NCI-H748 treated with DMSO at 0.1 percent for 48 hours (cell line): ENCODE measurements at places on chromosomes 3 and 15.
A peak's percentile ranks its signal among the peaks of the same experiment; 100 is the strongest.

- no peak for DNase-seq
These were observed 34.5 kb downstream of the PTPRG start for GRCh38 chr3:61595826-61596225.

- peak; percentile 3 for DNase-seq
These were observed at the start of gene DUSP7 for GRCh38 chr3:52056521-52056967. Gene DUSP7 (minus strand): TSS chr3:52056571. CDS start chr3:52056366, 205 bp downstream.

GRCh38 chr3:127006781-127007436 is 24.0 kb downstream of the PLXNA1 start:
- no peak for DNase-seq

GRCh38 chr3:31014317-31015040 is 120.0 kb upstream of the GADL1 start:
- no peak for DNase-seq

DNA sequence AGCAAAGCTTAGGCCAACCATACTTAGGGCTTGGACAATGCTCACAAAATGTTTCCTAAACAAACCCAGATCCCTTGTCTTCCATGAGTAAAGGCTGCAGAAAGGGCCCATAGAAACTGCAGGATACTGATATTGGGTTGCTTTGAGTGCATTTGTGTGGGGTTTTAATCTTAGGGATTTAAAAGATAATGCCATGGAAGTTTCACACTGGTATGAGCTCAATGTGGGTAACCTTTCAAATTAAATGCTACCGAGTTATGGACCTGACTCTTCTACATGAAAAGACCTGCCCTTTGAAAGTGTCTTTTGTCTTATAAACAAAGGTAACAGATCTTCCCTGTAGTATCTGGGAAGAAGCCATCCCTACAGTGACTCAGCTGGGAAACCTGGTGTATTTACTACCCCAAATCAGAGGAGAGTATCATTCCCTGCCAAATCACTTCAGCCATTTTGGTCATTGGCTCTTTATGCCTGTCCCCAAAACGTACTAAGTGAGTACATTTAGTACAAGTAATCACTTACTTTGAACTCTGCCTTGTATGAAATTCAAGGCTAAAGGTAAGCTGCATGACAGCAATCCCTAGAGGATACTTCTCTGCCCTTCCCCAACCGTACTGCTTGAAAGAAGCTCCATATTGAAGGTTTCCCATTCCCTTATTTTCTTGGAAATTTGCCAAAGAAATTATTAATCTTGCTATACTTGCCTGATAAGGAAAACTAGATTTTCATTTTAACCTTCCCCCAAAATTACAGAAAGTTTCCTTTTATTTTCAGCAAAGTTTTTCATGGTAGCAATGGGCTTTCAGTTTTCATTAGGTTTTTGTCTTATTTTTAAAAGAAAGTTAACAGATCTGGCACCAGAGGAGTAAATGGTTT is 7.2 kb downstream of the TM4SF1 start:
- DNase-seq = no peak

GRCh38 chr3:8954938-8955763 is 8.1 kb downstream of the RAD18 start:
- no peak for DNase-seq

- no peak for DNase-seq
These were observed 145.0 kb upstream of the TRIM42 start for GRCh38 chr3:140532793-140533330.

DNA sequence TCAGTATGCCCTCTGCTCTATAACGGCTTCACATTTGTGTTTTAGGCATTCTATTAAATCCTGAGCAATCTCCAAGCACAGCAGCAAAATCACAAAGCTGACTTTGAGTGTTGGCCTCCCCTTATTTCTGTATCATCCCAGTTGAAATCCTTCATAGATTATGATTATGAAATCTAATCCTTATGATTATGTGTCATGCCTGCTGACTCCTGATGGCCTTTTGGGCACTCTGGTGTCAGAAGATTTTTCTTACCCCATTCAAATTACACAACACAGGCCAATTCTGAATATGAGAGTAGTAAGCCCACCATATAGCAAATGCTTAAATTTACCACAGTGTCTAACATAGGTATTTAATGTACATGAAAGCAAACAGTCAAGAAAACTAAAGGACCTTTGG is 34.3 kb downstream of the CDV3 start:
- no peak for DNase-seq

DNA sequence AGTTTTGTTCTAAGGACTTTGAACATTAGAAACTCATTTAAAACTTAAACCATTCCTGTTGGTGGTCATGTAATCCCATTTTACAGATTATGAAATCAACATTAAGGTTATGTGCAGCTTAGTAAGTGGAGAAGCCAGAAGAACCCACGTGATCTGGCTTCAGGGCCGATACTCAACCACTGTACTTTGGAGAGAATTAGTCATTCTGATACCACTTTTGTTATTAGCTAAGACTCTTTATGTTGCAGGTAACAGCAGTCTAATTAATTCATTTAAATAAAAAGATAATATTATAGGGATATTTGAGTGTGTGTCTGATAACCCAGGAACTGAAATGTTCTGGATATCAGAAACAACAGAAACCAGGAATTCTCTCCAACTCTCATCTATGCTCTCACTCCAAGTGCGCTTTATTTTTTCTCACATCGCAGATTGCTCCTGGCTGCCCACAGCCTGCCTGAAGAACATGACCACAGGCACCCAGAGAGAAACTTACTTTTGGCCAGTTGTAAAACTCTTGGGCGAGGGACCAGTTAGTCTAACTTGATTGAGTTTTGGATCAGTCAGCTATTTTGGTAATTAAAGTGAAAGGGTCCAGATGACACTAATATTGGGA is 25.2 kb downstream of the UBE2E1 start:
- no peak for DNase-seq
